ENCODE measurements at places on chromosomes 4 and X. TPM values are rescaled to one million over a fixed set of nuclear protein-coding genes. Genes with fewer than 3 reads are reported as not detected.
A peak's percentile ranks its signal among the peaks of the same experiment; 100 is the strongest.

ADH1B gene
- total RNA-seq: not detected

MRFAP1L1 gene
- total RNA-seq: 141 TPM

- DNase-seq: no peak
Measured at GRCh38 chrX:14030174-14030530, 460 bp upstream of the GEMIN8 start.

DNA sequence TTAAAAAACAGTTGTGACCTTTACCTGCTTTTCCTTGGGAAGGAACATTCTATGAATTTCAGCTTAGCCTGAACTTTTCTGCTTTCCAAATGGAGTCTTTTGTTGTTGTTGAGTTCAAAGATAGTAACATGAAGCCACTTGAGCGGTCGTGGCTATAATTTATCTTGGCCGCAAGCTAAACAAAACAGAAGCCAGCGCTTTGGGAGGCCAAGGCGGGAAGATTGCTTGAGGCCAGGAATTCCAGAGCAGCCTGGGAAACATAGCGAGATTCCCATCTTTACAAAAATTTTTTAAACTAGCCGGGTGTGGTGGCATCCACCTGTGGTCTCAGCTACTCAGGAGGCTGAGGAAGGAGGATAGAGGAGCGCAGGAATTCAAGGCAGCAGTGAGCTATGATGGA is 29.9 kb downstream of the TKTL1 start:
- DNase-seq: no peak

- peak; percentile 58 for DNase-seq
Measured at GRCh38 chr4:180909279-180909678, 1333.9 kb upstream of the TENM3 start.

DNA sequence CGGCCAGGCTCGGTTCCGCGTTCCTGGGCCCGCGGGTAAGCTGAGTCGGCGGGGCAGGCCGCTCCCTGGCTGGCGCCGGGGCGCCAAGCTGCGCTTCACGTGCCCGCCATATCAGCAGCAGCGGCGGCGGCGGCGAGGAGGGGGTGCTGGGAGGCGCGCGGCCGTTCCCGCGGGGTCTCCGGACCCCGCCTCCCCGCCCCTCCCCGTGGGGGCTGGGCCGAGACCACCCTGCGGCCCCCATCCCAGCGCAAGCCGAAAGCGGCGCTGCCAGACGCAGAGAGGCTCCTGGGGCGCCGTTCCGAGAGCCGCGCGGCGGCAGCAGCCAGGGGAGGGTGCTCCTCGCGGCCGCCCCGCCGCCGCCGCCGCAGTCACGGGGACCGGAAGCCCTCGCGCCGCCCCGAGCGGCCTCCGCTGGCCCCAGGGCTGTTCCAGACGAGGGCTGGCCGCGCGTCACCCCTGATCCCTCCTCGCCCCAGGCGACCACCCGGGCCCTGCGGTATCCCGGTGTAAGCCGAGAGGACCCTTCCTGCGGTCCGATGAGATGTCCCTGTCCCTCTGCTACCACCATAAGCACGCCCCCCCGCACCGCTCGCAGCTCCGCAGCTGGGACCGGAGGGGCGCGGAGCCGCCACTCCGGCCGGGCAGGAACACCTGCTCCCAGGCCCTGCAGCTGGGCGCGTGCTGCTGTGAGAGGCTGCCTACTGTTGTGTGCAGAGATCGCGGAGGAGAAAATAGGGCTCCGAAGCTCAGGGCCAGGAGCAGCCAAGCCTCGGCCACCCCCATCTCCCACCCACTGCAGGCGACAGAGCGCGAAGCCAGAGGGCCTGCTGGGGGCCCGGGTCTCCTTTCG is 7.5 kb upstream of the BCOR start:
- DNase-seq: peak; percentile 69
